ENCODE measurements at places on chromosomes 4 and X.

GRCh38 chr4:74032064-74032463 is 6.4 kb downstream of the CXCL3 start:
- DNase-seq = no peak

DNA sequence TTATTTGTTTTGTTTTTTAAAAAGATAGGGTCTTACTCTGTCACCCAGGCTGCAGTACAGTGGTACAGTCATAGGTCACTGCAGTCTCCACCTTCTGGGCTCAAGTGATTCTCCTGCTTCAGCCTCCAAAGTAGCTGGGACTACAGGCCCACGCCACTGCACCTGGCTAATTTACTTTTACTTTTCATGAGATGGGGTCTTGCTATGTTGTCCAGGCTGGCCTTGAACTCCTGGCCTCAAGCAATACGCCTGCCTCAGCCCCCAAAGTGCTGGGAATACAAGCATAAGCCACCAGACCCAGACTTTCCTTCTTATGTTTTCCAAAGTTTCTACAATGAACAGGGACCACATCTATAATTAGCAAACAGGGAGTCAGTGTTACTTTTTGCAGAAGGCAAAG is 37.9 kb upstream of the MXD4 start:
- no peak for DNase-seq

DNA sequence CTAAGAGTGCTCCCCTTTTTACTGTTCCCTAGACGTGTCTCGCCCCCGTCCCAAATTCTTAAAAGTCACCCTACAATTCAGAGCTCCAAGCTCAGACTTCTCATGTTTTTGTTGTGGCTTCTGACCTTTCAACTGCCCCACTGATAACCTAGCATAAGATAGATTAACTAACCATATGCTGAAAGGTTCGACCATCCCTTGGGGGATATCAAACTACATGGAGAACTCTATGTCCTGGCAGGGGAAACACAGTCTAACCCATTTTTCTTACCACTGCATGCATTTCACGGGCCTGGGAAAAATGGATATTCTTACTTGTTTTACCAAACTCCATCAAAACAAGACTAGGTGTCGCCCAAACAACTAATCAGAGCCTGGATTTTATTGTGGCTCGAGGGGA is 236.4 kb upstream of the MID1 start:
- no peak for DNase-seq

- no peak for DNase-seq
Observed at GRCh38 chrX:17413228-17413627, 38.2 kb downstream of the NHS start.

GRCh38 chrX:45885931-45886330 is 659.3 kb downstream of the ZNF674 start:
- no peak for DNase-seq

DNA sequence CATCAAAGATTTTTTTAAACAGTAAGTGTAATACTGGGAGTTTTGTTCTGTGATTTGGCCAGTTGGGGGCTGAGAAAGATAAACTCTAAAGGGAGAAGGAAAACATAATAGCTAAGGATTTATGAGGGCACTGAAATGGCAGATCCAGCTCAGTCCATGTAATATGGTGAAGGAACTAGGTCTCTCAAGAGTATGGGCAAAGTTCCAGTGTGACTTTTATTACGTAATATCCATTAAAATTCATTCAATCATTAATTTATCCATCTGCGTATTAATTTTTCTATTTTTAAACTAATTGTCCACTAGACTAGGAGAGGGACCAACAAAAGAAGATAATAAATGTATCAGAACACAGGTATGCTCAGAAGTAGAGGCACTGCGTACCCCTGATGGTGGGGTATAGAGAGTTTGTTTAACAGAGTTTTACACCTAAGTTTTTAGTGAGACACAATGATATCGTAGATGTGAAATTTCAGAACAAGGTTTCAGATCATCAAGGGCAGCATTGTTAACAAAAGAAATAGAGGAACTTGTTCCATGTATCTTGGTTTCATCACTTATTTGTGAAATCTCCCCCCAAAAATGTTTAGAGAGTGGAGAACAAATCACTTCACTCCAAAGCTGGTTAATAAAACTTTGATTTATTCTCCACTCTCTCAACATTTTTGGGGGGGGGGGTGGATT is 351.1 kb downstream of the GRXCR1 start:
- no peak for DNase-seq

DNA sequence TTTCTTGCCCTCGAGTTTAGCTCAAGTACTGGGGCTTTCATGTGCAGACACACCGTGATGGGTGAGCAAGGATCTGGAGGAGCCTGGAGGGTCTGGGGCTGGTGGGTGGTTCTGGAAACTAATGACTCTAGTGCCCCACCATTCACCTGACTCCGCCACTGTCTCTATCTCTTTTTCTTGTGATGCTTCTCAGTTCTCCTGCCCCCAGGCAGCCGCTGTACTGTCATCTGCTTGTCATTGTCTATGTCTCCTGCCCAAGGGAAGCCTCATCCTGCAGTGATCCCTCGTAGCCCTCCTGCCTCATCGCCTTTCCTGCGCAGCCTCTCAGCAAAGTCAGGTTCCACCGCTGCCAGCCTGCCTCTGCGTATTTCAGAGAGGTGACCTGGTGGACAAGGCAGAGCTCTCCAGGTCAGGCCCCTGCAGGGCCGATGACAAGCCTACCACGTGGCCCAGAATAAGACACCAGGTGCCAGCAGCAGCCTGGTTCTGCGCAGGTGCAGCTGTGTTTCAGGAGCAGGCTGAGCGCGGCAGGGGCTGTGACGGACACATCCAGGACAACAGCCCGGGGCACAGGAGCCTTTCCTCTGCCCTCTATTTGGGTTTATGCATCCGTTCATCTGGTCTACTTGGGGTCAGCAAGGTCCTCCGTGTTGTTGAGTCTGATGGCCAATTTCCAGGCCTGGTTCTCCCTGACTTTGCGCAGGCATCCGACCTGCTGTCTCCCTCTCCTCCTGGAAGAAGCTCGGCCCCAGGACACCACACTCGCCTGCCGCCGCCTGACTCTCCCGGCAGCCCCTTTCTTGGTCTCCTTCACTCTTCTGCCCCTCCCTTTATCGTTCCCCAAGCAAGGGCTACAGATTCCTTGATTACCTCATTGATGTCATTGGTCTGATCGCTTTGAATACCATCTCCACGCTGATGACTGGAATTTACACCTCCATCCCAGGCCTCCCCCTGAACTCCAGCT is 30.9 kb upstream of the CDKN2AIP start:
- no peak for DNase-seq

- DNase-seq = no peak
Observed at GRCh38 chrX:7055386-7056137, 92.0 kb upstream of the STS start.

GRCh38 chrX:9340598-9341290 is 124.1 kb upstream of the TBL1X start:
- DNase-seq = no peak

GRCh38 chr4:165476214-165477098 is 97.6 kb downstream of the CPE start:
- no peak for DNase-seq

GRCh38 chr4:66636349-66636748 is 909.0 kb downstream of the CENPC start:
- DNase-seq = no peak

DNA sequence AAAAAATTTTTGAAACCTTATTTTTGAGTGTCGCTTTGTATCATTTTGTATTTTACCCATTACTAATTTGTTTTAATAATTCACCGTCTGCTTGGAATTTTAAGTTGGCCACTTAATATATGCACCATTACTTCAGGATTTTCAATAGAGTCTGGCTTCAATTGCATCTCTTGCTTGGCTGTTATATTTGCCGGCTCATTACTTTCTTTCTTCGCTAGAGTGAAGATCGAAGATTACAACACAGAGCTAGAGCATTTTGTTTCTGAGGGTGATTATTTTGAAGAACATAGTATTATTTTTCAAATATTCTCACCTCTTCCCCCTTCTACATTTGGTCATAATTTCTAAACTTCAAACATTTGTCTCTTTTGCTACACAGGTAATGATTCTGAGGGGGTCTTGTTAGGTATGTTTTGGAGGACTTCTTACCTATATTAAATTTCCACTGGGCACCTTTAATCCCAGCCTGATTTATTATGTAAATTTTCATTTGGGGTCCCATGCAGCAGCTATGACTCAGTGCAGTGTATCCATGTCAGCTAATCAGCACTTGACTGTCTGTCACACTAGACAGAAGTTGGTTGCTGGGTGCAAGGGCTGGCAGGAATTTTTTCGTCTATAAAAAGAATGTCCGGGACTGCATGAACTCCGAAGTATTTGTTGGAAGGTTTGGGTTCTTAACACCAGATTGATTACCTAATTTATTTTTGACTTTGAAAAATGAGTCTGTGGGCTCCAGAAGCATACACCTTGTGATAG is 18.6 kb downstream of the TBC1D1 start:
- DNase-seq = no peak

DNA sequence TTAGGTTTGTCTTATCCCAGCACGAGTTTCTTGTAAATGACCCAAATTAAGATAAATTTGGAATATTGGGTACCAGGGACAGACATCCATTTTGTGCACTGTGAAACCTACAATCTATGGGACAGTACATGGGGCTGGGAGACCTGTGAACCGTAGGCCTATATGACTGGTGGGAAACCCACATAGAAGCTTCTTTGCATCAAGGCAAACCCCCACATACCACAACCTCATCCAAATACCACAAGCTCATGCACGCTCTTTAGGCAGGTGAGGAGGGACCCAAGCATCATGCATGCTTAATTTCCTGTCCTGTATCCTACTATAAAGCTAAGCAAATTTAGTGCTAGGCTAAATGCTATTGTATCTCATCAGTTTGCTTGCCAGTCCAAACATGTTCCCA is 47.8 kb downstream of the NIPAL1 start:
- DNase-seq = no peak

DNA sequence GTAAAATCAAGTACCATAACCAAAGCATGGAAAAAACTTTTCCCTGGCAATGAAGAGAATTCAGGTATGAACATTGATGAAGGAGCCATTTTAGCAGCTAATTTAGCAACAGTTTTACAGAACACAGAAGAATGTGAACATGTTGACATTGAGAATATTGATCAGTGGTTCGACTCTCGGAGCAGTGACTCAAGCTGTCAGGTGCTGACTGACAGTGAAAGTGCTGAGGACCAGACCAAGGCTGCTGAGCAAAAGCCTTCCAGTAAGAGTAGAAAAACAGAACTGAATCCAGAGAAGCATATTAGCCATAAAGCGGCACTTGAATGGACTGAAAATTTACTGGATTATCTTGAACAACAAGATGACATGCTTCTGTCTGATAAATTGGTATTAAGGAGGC is 2.8 kb downstream of the TIGD2 start:
- DNase-seq = no peak

GRCh38 chr4:79502081-79502480 is 94.1 kb upstream of the GK2 start:
- DNase-seq = no peak

DNA sequence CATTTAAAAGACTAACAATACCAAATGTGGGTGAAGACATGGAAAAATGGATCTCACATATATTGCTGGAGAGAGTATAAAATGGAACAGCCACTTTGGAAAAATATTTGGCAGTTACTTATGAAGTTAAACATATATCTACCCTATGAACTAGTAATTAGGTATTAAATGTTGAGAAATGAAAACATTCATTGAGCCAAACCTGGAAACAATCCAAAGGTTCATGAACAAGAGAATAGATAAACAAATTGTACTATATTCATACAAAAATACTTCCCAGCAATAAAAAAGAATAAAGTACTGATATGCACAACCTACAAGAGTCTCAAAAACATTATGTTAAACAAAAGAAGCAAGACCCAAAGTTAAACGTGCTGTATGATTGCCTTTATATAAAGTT is 4.0 kb upstream of the EGF start:
- DNase-seq = no peak

DNA sequence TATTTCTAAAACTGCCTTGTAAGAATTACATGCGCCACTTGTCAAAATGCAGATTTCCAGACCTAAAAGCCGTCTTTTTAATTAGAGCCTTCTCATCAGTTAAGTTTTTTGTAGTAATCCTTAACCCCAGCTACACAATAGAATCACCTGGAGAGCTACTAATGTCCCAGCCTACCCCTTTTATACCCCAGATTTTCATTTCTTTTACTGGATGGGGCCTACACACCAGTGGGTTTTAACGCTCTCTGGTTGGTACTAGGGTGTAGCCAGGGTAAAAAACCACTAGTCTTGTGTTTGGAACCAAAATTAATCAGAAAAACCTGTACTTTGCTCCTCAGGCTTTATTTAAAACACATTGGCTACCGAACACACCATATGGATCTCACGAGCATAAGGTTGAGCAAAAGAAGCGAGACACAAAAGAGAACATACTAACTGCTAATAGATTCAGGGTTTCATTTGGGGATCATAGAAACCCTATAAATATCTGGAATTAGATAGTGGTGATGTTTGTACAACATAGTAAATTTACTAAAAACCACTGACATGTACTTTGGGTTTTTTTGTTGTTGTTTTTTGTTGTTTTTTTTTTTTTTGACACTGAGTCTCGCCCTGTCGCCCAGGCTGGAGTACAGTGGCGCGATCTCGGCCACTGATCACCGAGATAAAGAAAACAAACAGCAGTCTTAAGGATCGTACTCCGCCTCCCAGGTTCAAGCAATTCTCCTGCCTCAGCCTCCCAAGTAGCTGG is 30.6 kb downstream of the BBS12 start:
- DNase-seq = no peak

Data from central memory CD8-positive, alpha-beta T cell (primary cell).